Central memory CD4-positive, alpha-beta T cell (primary cell): ENCODE measurements at places on chromosomes 6 and 20.

GRCh38 chr20:43458422-43458924 lies 777 bp downstream of the SRSF6 start:
- DNase-seq = no peak

DNA sequence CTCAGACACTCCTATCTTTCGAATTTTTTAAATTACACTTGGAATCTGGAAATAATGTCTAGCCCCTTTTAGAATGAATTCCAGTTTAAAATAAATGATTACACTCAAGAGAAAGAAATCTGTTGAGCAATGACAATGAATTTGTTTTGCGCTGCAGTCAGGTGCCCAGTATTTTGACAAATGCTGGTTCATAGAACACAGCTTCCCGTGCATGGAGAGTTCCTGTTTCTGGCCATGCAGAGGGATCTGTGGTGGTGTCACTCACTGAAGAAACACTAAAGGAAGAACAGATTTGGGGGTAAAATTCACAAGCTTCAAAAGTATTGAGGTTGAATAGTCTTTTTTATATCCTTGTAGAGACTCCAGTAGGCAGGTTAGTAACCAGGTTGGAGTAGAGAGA lies 113.4 kb upstream of the CEP85L start:
- no peak for DNase-seq

DNA sequence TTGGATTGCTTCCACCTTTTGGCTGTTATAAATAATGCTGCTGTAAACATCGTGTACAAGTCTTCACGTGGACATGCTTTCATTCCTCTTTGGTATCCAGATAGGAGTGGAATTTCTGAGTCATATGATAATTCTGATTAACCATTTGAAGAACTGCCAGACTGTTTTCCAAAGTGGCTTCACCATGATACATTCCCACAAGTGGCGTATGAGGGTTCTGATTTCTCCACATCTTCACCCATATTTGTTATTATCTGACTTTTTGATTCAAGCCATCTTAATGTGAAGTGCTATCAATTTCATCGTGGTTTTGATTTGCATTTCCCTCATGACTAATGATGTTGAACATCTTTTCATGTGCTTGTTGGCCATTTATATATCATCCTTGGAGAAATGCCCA lies 2.9 kb upstream of the SNRPB start:
- no peak for DNase-seq

DNA sequence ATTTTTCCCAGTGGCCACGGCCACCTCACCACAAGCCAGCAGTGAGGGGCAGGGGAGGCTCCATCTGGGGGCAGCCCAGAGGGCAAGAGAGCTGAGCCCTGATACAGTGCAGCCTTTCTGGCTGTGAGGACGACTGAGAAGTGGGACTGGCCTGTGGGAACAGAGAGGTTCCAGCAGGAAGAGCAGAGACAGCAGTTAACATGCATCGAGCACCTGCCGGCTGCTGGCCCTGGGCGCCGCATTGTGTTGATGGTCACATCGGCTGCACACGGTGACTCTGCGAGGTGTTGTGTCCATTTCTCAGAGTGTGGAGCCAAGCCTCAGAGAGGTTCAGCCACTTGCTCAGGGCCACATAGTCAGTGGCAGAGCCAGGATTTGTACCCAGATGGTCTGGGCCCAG lies 9.8 kb downstream of the FOXS1 start:
- DNase-seq = no peak

- no peak for DNase-seq
Measured at GRCh38 chr6:20569000-20569610, 34.8 kb downstream of the CDKAL1 start.
